GM13976 (cell line): ENCODE measurements at places on chromosomes 5 and 9.

- no peak for DNase-seq
Observed at GRCh38 chr9:130943221-130943620, 4.2 kb upstream of the FIBCD1 start.

DNA sequence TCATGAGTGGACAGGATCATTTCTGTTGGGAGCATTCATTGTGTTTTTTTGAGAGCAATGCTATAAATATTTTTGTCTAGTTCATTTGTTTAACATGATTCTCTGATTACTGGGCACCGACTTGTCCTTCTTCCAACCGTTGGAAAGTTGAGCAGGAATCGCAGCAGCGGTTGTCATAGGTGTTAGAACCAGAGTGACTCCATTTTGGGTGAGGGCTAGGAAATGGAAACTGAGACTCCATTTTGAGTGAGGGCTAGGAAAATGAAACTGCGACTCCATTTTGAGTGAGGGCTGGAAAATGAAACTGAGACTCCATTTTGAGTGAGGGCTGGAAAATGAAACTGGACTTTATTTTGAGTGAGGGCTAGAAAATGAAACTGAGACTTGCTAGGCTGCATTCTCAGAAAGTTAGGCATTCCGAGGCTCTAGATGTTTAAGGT lies 100.6 kb downstream of the ICE1 start:
- peak; percentile 47 for DNase-seq

GRCh38 chr9:125189011-125189360 lies 617 bp downstream of the PPP6C start:
- no peak for DNase-seq

GRCh38 chr5:164091836-164092235 lies 586.4 kb downstream of the MAT2B start:
- DNase-seq, result no peak

- DNase-seq, result no peak
Observed at GRCh38 chr5:163489055-163489744, 16.2 kb upstream of the MAT2B start.

DNA sequence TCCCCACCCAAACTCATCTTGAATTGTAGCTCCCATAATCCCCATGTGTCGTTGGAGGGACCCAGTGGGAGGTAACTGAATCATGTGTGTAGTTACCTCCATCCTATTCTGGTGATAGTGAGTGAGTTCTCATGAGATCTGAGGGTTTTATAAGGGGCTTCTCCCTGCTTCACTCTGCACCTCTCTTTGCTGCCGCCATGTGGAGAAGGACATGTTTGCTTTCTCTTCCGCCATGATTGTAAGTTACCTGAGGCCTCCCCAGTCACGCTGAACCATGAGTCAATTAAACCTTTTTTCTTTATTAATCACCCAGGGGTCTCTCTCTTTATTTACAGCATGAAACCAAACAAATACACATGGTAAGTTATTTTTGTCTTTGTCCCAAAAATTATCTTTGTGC lies 726.1 kb downstream of the CDH18 start:
- no peak for DNase-seq

DNA sequence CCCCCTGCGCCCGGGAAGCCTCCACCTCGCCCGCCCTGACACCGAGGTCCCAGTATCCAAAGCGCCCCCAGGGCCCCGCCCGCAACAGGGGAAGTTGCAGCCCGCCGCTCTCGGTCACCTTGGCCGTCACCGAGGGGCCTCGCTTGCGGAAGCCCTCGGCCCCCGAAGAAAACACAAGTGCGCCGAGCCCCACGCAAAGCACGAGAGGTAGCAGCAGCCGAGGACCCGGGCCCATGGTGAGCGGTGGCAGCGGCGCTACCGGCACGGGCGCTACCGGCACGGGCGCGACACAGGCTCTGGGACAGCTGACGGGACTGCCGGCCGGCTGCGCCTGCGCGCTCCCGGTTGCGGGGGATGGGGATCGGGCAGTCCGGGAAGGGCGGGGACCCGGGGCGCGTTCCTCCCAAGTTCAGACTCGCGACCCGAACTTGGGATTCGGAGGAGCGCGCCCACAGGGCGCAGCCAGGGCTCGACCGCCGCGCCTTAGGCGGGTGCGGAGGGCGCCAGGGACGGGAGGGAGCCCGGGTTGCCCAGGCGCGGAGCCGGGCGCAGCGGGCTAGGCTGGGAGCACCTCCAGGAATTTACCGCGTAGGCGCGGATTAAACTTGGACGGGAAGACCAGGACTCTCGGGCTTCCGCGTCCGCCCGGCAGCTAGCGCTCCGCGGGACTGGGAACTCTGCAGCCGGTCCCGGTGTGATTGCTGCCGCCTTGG lies at the start of gene PPIC:
Gene PPIC, minus strand, starts transcription at position 335 of the 713 bp plus-strand sequence. Its CDS starts 100 bp downstream, at position 235.
- peak; percentile 60 for DNase-seq

DNA sequence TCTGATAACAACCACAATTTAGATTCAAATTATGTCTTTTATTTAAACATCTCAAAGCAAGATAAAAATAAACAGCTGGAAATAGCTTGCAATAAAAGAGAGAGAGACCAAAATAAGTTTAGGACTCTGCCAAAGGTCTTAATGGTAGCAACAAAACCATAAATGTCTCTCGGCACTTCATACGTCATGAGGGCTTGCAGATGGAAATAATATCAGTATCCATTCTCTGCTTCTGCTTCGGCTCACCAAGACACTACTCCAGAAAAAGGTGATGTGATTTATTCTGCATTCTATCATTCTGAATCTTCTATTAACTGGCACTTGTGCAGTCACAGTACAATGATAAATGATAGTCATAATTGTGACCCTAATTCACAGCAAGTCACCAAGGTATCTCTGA lies 56.1 kb downstream of the EBF1 start:
- no peak for DNase-seq

DNA sequence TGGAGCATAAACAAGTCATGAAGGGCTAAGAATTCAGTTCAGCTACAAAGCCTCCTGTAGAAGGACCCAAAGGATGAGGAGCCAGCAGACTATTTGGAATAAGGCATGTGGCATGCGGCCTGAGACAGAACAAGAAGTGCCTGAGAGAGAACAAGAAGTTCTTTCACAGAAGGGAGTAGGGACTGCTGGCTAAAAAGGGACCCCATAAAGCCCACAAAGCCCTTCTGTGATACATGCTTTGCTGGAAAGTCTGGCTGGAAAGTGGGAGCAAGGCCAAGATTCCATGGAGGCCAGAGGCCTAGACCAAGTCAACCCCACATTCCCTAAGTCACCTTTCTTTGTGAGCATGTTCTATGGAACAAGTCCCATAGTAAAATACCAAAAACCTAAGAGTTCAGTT lies 35.9 kb upstream of the UBAP2 start:
- DNase-seq, result no peak

- no peak for DNase-seq
Observed at GRCh38 chr9:15390201-15390600, 32.5 kb upstream of the SNAPC3 start.

GRCh38 chr9:2125906-2126305 lies 110.8 kb downstream of the SMARCA2 start:
- DNase-seq, result peak; percentile 51

GRCh38 chr5:54738118-54738972 lies 220.8 kb downstream of the SNX18 start:
- DNase-seq, result no peak

GRCh38 chr9:1207686-1208085 lies 157.5 kb downstream of the DMRT2 start:
- no peak for DNase-seq

GRCh38 chr9:17134396-17135294 lies at the start of gene CNTLN:
Gene CNTLN (plus strand): TSS chr9:17135040. CDS start chr9:17135066, 26 bp downstream.
- peak; percentile 52 for DNase-seq
